ENCODE measurements at places on chromosomes 7 and 10.

GRCh38 chr10:97752956-97753355 lies 16.0 kb downstream of the ZFYVE27 start:
- no peak for DNase-seq

DNA sequence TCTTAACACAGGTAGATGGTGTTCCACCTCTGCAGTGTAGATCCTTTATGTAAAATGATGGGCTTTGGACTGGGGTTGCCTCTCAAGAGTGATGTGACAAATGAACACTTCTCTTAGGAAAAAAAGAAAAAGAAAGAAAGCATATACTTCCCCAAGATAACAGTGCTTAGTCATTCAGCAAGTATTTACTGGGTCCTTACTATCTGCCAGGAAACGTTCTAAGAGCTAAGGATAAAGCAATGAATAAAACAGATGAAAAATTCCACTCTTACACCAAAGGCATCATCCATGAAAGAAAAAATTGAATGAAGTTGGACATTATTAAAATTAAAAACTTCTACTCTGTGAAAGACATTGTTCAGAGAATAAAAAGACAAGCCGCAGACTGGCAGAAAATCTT lies 177.3 kb downstream of the C7orf25 start:
- no peak for DNase-seq

DNA sequence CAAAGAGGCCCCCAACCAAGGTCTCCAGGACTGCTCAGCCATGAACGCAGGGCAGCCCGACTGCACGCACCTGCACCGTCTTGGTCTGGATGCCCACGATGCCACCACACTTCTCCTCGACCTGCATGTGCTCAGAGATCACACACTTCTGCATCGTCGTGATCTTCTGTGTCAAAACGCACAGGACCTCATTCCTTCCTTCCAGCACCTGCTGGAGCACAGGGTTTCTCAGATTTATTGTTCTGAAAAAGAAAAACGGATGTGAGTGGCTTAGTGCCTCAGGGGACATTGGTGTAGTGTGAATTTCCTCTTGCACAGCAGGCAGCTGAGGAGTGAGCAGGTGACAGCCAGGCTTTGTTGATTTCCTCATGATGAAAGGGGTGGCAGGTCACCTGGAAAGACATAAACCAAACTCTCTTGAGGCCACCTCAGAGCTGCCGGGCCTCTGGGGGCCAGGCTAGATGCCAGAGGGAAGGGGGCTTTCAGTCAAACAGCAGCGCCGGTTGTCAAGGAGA lies 38.2 kb downstream of the GSDME start:
- no peak for DNase-seq

DNA sequence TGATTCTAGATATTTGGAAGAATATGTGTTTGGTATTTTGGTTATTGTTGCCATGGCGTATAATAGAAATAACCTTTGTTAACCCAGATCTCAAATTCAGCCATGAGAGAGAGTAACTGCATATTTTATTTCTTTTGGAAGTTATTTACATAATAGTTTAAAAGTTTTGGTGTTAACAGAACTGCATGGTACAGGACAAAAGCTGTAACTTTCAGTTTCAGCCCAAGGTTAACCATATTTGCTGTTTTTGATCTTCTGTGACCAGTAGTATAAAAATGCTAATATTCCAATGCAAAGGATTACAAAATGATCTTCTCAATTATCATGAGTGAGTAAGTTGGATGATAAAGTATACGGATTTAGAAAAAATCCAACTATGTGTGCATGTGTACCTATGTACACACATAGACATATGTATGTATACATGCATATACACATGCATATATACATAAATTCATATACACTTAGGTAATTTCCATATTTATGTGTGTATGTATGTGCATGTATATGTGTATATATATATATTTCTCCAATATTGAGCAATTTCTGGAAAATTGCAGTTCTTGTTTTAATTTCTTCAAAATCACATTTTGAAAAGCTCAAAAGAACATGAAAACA lies 38.0 kb upstream of the PIP4K2A start:
- DNase-seq, result no peak

- DNase-seq, result no peak
Observed at GRCh38 chr7:149604521-149604920, 106.9 kb upstream of the ZNF746 start.

GRCh38 chr7:45977256-45977780 lies 56.2 kb upstream of the IGFBP3 start:
- no peak for DNase-seq

GRCh38 chr7:73827567-73828106 lies 3.2 kb upstream of the CLDN4 start:
- DNase-seq, result peak; percentile 95

DNA sequence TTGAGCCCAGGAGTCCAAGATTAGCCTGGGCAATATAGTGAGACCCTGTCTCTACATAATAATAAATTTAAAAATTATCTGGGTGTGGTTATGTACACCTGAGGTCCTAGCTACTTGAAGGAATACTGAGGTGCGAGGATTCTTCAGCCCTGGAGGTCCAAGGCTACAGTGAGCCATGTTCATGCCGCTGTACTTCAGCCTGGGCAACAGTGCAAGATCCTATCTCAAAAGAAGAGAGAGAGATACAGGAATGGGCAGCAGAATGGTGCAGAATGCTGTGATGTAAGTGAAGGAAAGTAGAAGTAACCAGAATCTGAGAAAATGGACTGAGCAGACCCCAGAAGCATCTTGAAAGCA lies 62.7 kb upstream of the EXOC4 start:
- DNase-seq, result no peak

DNA sequence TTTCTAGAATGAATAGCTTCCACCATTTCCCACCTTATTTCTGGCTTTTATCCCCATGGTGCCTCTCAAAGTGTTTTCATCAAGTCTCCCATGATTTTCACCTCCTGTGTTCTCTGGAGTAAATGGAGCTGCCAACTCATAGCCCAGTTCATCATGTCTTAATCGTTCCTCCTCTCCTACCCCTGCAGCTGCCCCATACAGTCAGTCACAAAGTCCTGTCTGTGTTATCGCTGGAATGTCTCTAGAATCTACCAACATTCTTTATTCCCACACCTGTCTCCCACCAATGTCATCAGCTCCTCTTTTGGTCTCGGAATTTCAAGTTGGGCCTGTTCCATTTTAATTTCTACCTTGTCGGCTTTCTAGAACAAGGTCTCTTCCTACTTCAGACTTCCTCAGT lies 178.9 kb downstream of the MLLT10 start:
- DNase-seq, result no peak

DNA sequence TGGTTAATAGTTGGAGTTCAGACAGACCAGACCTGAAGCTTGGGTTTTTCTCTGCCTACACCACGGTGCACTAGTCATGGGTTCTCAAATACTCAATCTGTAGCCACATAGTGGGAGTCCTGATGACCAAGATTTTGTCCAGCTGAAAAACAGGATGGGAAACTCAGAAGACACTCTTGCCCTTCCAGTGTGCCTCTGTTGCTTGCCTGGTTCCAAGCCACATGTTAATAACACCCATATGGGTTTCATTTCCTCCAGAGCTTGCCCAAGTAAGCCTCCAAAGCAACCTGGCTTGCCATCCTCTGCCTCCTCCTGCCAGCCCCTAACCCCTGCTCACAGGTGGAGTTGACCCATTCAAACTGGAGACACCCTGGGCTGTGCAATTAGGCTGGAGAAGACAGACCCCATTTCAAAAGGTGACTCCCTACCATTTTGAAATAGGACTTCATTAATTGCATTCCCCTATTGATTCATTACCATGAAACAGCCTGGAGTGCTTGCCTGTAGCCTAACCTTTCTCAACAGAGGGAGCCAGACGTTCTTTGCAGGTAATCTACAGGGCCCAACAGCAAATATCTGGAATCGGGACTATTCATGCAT lies 108.0 kb upstream of the HABP2 start:
- DNase-seq, result no peak

DNA sequence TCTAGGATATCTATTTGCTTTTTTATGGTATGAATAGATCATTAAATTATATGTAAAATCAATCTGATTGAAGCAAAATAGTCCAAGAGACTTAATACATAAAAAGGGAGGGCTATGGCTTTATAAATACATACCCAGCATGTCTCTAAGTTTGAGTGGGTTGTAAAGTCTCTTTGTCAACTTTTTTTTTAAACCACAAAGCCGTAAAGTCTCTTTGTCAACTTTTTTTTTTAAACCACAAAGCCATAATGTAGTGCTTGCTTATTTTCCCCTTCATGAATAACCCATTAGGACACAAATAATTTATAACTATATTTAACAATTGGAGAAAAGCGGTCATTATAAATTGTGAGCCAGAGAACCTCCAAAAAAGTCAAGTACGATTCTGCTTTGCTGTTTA lies 5.7 kb downstream of the HECTD2 start:
- DNase-seq, result no peak

GRCh38 chr10:24229909-24230308 lies 21.0 kb downstream of the KIAA1217 start:
- no peak for DNase-seq

DNA sequence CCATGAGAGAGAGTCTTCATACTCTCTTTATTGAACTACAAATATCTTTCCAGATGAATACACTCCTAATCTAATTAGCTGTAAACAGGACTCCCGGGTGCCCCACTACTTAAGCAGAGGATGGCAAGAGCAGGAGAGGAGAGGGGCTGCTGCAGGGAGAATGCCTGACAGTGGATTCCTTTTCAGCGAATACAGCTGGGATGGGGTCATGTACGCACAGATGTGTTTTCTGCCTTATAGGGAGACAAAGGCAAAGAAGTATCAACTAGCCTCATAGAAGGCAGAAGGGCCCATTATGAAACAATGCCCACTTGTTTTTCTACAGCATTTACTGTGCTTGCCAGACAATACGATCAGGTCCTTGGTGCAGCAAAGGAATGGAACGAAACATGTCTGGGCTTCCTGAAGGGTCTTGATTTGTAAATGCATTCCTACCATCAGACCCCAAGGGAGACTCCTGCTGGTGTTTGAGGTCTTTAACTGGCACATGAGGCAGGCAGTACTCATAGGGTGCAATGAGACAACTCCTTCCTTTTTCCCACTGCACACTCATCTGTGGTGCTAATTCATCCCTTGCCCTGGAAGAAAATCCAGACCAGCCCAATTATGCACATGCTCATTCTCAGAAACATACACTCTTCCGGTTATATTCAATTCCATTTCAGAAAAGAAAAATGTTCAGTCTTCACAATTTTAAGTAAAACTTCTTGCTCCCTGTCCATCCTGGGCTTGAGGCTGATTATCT lies 117.1 kb downstream of the AOAH start:
- no peak for DNase-seq

DNA sequence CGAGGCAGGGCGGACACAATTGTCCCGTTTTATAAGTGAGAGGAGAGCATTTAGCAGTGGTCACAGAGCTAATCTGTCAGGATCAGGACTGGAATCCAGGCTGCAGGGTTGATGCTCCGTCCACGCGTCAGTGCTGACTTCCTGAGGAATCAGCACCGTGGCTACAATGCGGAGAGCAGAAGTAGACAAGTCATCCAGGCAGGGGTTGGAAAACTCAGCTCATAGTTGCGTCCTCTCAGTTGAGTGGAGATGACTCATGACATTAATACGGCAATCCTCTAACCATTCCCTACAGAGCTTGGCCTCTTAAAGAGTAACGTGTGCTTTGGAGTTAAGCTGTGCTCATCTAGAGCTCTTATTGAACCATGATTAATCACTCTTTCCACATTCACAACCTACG lies 17.1 kb upstream of the HTR5A start:
- DNase-seq, result no peak

- no peak for DNase-seq
Observed at GRCh38 chr10:128803790-128804189, 663.3 kb upstream of the MGMT start.

DNA sequence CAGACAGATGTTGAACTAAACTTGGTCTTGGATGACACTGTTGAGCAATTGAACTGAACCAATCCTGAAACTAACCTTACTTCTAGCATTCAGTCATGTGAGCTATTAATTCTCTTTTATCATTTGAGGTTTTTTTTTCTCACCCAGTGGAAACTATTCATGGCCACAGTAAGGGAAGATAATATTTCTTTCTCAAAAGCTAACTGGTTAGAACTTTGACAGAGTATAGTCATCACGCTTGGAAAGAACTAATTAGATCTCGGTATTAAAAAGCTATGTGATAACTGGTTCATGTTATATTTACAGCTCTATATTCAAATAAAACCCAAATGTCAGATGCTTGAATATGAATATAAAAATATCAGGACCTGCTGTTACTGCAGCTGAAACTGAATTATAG lies 89.5 kb downstream of the OTUD1 start:
- no peak for DNase-seq

GRCh38 chr7:45021604-45022296 lies 21.7 kb downstream of the CCM2 start:
- no peak for DNase-seq

DNA sequence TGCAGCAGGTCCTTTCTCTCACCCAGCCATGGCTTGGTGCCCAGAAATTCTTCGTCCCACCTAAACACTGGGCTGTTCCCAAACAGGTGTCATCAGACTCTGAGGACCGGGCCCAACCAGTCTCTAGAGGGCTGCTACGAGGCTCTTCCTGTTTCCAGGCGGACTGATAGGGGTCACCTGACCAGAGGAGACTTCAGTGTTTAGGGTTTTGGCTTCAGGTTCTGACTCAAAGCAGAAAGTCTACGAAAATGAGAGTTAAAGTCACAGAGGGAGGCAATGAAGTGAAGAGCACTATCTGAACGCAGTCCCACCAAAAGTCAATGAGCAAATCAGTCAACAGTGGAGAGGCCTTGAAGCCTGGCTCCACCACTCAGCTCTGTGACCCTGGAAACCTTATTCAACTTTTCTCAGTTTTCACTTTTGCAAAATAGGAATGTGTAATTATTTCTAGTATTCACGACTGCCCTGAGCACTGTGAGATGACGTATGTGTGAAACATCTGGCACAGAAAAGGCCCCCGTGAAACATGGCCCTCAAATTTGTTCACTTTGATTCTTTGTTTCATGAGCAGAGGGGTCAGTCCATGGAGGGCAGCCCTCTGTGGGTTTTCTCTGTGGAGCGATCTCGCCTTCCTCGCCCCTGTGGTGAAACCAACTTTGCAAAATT lies 189.9 kb upstream of the PDE1C start:
- no peak for DNase-seq

DNA sequence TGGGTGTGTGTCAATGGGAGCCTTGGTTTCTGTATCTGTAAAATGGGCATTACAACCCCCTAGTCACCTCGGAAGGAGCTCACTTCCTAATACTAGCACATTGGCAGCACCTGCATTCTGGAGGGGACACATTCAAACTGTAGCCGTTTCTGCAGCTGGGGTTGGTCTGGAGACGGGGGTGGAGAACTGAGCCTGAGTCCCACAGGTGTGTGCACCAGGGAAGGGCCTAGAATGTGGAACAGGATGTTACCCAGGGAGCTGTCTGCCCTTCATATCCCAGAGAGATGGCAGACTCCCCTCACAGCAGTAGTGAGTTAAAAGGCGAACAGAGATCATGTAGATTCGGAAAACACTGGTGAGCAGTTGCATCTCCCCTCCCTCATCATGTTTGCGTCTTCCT lies 272.8 kb upstream of the ZNF32 start:
- DNase-seq, result no peak

GRCh38 chr10:27244976-27245375 lies 4.4 kb upstream of the ACBD5 start:
- no peak for DNase-seq

Measured in NCI-H774 (cell line).